ENCODE measurements at places on chromosomes 11 and 22.

- no peak for DNase-seq
These were observed 155.7 kb downstream of the GRIK4 start for GRCh38 chr11:120667281-120667680.

DNA sequence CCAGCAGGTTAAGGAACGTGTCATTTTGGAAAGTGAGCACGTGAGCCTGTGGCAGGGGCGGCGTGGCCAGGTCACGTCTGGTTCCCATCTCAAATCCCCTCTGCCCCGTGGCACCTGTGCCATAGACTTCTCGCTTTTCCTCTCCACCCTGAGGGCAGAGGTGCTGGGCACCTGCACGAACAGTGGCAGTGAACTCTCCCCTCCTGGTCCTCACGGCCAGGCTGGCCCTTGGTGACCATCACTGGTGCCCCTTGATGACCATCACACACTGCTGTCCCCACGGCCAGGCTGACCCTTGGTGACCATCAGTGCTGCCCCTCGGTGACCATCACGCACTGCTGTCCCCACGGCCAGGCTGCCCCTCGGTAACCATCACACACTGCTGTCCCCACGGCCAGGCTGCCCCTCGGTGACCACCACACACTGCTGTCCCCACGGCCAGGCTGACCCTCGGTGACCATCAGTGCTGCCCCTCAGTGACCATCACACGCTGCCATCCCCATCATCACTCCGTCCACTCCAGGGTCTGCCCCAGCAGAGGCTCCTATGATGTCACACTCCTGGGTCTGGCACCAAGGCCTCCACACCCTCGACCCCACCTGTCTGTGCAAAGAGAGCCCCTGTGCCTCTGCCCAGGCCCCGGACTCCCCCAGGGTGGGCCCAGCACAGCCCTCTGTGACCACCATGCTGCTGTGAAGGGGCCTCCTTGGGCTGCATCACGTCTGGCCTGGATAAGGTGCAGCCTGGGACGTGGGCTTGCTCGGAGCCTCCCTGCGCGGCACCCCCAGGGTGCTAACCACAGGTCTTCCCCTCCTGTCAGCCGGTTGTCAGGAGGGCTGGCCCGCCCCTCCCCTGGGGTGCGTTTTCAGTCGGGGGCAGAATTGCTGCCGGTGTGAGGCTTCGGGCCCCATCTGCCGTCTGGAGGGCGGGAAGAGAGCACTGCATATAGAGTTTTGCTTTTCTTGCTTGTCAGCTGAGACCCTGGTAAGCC lies 738.6 kb downstream of the BRD1 start:
- DNase-seq = no peak

DNA sequence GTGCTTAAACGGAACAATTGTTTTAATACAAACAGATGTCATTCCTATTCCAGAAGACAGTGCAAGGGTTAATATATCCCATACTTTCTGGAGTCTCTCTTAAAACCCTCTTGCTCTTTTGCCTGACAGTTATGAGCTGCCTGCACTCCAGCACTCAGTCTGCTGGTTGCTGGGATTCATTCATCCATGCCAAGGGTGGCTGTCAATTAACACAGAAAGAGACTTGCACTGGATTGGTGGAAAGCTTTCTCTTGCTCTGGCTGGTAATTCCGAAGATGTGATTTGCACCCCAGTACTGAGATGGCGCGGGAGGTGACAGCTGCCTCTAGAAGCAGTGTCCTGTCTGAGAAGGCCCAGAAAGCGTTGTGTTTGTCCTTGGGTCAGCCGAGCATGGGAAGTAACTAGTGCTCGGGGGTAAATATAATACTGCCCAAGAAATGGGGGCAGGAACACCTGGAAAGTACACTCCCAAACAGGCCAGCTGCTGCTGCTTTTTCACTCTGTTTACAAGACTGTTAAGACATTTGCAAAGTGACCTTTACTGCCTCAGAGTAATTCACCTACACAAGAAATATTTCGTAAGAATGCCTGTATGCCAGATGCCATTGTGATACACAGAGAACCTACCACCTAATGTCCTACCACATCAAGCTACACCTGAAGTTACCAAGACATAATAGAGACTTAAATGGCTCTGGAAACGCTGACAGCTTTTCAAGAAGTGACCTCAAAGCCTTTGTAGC lies 20.5 kb downstream of the SCUBE2 start:
- no peak for DNase-seq

DNA sequence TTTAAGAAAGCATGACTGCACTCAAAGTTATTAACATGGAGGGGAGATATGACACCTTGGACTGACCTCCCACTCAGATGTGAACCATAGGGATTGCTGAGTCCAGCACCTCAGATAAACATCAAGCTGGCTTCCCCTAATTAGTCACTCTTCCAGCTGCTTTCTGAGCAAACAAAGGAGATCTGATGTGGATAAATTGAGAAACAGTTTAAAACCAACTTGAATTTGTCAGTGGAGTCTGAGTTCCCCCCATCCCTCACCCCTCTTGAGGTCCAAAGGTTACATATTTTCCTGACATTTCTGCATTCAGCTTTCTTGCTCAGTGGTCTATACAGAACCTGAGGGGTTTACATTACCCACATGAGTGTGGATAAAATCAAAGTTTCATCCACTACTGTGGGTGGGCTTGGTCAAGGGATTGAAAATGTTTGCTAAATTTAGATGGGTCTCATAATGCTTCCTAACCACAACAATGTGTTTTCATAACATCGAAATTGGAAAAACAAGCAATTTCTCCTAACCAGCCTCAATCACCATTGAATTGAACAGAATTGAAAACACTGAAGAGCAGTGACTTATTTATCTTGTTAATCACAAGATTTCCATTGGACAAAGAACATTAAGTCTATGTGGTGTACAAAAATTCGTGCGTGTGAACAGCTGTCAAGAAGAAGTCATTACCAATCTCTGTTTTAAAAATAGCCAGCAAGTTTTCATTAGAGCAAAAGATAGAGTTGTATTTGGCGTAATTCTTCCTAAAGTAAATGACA lies 292.3 kb downstream of the METTL15 start:
- DNase-seq = no peak

DNA sequence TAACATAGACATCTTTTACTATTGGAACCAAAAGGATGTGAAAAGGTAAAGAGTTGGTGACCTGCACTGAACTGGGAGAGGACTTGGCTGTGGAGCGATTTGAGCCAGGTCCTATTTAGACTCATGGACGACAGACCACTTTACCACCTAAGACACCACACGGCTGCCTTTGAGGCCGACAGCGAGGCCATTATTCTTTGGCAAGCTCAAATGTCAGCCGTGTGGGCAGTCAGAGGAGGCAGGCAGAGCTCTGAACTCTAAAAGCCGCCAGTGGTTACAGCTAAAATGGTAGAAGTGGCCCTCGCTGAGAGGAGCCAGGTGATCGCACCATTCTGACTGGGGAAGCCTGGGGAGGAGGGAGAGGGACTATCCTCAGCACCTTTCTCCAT lies 50.5 kb downstream of the SCUBE1 start:
- no peak for DNase-seq

GRCh38 chr22:38203090-38203810 lies 1.5 kb downstream of the MAFF start:
- DNase-seq = no peak

All from CD14-positive monocyte (primary cell).